ENCODE measurements at places on chromosomes 2 and 18. TPM values are rescaled to one million over a fixed set of nuclear protein-coding genes. Genes with fewer than 3 reads are reported as not detected.

DNA sequence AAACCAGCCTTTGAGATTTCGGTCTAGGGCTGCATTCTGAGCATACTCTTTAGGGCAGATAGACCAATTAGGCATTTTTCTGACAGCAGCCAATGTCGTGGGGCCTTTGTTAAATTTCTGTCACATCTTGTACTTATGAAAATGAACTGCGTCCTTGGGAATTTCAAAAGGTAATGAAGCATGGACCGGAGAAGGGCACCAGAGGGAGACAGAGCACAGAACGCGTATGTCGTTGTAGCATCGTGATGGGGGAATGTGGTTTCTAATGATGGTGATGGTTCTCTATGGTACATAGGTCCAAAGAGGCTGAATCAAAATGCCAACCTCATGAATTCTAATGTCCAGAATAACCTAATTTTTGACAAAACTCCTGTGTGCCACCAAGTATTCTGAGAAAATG is 483.9 kb upstream of the CRIM1 start:
- no peak for DNase-seq

Gene PLEK
- total RNA-seq, result 4.7 TPM

- peak; percentile 71 for DNase-seq
Observed at GRCh38 chr2:66445925-66446871, 11.3 kb downstream of the MEIS1 start.

Gene CEP192
- total RNA-seq, result 22.3 TPM

Gene TUBB8B
- not detected for total RNA-seq

- no peak for DNase-seq
Observed at GRCh38 chr18:74698881-74699280, 101.2 kb downstream of the ZNF407 start.

- DNase-seq, result no peak
Observed at GRCh38 chr2:151260573-151261230, 961 bp downstream of the RBM43 start.

DNA sequence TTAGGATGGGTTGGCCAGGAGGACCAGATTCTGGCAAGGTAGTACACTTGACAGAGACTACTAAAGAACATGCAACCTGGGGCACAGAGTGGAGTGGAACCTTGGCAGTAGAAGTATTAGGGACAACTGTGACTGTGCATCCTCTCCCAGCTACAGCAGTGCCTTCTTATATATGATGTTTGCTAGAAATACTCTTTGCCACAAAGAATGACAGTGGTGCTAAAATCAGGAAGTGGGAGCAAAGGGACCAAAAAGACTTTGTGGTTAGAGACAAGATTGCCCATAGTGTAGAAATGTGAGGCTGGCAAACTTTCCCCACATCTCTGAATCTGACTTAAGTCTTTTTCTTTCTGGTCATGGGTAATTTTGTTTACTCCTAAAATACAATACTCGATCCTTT is 9.4 kb upstream of the SLC38A11 start:
- no peak for DNase-seq

GRCh38 chr18:63905361-63905760 is 2.4 kb upstream of the SERPINB10 start:
- DNase-seq, result no peak

Gene HOXD9
- not detected for total RNA-seq

DNA sequence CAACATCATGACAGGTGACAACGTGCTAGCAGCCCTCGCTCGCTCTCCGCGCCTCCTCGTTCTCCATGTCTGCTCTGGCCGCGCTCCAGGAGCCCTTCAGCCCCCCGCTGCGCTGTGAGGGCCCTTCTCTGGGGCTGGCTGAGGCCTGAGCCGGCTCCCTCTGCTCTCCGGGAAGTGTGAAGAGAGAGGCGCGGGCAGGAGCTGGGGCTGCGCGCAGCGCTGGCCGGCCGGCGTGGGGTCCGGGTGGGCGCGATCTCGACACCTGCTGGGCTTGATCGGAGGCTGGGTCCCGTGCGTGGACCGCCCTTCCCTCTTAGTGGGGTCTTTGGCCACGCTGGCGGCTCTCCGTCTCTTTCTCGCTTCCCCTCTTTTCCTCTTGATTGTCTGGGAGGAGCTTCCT is 195.5 kb downstream of the ANKRD30BL start:
- peak; percentile 26 for DNase-seq

- no peak for DNase-seq
Observed at GRCh38 chr2:78093436-78093835, 571.3 kb upstream of the LRRTM4 start.

- DNase-seq, result no peak
Observed at GRCh38 chr2:72129681-72130340, 17.9 kb downstream of the CYP26B1 start.

Gene TUBA3E
- total RNA-seq, result 69.5 TPM

Gene SLC23A3
- total RNA-seq, result 1.4 TPM

DNA sequence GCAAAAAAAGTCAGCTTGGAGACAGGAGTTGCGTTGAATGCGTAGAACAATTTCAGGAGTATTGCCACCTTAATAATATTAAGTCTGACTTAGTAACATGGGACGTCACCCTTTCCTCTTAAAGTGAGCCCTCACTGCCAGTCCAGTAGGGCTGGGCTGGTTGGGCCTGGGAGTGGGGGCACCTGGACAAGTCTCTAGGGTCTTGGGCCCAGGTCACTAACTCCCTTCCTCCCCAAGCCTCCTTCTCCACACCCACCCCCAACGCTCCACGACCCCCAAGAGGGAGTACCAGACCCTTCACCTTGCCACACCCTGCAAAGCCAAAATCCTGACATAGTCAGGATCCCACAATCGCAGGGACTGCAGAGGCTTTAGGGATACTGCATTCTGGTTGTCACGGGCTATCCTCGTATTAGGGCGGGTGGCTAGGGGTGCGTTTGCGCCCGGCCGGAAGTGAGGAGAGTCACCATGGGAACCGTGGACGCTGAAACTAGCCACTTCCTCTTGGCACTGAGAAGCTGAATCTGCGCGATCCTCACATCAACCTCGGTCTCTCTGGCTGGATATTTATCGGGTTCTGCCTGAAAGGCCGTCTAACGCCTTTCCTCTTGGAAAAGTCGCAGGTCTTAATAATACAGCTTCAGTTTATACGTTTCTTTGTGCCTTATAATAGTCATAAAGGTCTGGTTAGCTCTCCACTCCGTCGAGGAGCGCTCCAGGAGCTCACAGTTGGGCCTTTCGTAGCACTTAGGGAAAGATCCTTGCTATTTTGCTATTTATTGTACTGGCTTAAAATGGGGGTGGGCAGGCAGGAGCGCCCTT is 10.3 kb upstream of the CXXC1 start:
- peak; percentile 89 for DNase-seq

DNA sequence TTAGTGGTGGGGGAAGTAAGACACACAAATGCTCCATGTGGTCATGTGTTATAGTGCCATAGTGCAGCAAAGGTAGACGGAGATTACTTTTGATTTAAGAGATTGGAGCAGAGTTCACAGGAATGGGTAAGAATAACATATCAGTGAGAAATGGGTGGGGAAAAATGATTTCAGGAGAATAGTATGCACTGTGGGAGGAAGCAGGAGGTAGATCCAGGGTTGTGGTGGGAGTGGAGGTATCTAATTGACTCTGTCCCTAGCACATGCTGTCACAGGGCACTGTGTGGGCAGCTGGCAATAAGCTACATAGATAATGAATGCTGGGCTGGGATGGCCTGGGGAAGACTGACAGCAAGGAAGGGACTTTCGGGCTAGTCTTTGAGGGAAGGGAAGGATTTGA is 65.3 kb downstream of the STAT1 start:
- DNase-seq, result no peak

- no peak for DNase-seq
Observed at GRCh38 chr2:19943189-19943588, 41.4 kb upstream of the TTC32 start.

DNA sequence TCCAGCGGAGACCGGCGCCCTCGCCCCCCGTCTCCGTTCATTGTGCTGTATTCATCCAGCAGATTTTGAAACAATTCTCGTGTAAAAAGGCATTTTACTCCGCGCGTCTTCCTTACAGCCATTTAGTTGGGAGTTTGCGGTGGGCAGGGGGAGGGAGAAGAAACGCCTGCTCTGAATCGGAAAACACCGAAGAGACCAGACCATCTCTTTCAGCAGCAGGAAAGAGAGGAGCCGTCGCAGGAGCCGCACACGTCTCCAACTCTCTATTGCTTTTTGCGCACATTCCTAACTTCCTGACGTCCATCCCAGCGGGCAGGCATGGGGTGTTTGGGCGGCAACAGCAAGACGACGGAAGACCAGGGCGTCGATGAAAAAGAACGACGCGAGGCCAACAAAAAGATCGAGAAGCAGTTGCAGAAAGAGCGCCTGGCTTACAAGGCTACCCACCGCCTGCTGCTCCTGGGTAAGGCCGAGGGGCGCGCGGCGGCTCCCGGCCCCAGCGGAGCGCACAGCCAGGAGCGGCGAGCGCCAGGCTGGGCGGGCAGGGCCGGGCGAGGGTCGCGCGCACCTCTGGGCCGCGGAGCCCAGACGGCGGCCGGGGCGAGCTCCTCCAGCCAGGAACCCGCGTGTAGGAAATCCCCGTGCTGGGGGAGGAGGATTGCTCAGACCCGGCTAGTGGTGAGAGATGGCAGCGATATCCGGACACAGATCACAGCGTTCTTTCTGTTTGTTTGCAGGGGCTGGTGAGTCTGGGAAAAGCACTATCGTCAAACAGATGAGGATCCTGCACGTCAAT is 63.2 kb downstream of the GNAL start:
- DNase-seq, result no peak

DNA sequence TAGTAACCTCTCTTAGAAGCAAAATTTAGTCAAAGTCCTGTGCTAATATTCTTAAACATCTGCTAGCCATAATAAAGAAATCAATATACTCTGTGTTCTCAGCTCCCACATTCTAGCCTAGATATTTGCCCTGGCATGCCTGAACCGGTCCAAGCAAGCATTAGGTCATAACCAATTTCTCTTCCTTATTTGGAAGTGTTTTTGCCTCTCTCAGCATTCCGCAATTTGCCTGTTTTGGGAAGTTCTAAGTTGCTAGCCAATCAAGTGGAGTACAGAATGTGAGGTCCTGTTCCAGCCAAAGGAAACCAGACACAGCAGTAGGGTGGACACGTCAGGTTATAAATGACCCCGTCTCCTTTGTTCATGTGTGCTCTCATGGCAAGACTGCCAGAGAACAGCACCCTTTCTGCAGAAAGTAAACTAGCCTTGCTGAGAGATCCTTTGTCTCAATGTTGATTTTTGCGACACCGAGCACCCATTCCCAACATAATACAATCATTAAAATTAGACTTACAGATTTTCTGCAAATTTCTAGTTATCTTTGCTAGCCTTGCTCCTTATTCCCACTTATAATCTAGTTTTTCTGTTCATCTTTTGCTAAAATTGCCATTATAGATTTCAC is 13.0 kb upstream of the SULT1C4 start:
- DNase-seq, result no peak

DNA sequence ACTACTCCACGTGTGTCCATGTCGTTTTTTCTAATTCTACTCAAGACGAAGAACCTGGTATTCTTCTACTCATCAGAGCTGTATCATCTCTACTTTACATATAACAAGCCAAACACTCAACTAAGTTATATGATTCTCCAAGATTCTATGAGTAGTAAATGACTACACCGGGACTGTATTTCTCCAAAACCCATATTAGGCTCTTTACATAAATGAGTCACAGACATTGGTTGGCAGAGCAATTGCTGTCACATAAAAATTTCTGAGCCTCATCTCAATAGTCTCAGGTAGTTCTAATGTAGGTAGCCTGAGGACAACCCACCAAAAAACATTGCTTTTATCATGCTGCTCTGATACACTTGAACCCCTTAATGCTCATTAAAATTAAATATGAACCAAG is 1092.3 kb upstream of the NXPH2 start:
- DNase-seq, result no peak

Gene CNTNAP5
- not detected for total RNA-seq

Gene TEKT4
- total RNA-seq, result not detected

Gene GKN1
- not detected for total RNA-seq

DNA sequence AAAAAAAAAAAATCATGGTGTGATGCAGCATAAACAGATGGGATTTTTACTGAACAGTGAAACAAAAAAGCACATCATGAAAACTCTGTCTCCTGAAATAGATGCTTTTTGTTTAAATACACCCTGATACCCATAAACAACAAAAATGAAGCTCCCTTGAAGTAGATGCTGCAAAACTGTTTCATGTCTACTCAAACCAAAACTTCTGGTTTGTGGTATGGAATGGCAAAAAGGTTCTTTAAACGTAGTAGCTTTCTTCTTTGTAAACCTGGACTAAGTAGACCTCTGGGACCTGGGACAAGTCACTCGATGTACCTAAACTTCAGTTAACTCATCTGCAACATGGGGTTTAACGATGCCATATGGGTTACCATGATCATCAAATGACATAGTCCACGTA is 64.4 kb upstream of the RAPH1 start:
- DNase-seq, result no peak

GRCh38 chr18:79919089-79919488 is 32.4 kb downstream of the SLC66A2 start:
- DNase-seq, result no peak

Gene RAB31
- total RNA-seq, result 12.1 TPM

DNA sequence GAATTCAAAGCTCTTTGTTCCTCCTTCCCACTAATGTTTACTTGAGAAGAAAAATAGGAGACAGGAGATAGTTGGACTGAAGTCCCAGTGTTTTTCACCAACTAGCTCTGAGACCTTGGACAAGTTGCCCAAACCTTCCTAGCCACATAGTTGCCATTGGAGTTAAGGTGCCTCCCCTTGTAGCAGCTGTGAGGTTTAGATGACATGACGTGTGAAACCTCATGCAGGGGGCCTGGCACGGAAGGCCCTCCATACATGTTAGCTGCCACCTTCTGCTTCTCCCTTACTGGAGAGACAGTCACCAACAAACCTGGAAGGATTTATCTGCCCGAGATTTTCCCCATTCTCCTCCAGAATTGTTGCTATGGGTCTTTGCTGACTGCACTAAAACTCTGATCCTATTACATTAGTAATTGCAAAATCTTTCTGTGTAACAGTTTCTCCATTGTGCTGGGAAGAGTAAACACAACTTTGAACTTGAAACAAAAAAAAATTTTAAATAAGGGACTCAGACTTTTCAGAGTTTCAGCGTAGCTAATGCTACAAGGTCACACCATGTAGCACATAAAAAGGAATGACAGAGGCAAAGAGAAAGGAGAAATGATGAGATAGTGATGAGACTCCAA is 23.8 kb upstream of the CABYR start:
- no peak for DNase-seq

Gene TFPI
- 24.3 TPM for total RNA-seq

- no peak for DNase-seq
Observed at GRCh38 chr2:127586746-127587295, 51.3 kb downstream of the MYO7B start.

- DNase-seq, result peak; percentile 96
Observed at GRCh38 chr2:240560084-240560479, at the start of gene DUSP28. TSS of gene DUSP28 (plus strand) at chr2:240560357. CDS start at chr2:240560685, 328 bp downstream.

DNA sequence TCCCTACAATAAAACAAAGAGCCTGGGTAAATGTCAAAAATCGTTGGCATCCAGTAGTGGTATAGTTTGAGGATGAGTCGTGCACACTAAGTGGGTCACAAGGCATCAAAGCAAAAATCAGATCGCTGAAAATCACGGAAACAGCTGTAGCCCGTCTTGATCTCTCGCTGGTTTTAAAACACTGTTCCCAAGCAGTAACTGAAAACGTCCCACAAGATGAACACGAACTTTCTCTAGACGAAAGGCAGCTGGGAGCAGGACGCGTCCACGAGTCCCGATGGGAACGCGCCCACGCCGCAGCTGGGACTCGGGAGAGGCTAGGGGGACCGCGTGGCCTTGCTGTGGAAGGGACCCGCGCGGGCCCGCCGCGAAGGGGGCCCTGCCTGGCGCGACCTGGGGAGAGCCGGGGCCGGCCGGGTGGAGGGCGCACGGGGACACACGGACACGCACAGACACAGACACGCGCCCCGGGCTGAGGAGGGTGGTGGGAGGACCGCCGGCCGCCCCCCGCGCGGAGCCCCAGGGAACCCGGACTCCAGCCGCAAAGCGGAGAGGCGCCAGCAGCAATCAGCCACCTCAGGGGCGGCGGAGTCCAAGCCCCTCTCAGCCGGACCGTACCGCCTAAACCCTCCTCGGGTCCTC is 651 bp downstream of the STK17B start:
- DNase-seq, result peak; percentile 54
